ENCODE measurements at places on chromosomes 7 and 10.

DNA sequence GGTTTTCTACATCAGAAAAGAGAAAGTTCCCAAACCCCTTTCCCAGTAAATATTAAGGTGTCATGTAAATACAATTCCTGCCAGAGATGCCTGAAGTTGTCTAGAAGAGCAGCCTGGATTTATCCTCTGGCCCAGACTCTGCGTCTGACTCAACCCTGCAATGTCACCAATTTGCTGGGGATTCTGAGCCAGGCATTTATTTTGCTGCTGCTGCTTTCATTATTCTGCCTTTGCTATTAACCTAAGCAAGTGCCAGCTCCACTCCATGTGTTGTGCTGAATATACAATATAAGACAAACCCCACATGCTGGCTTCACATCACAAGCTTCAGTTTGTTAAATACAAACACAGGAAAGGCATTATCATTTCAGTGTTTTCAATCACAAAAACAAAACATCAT lies 59.1 kb downstream of the ELAPOR2 start:
- DNase-seq: no peak

GRCh38 chr7:54615537-54615936 lies 73.4 kb downstream of the VSTM2A start:
- no peak for DNase-seq

DNA sequence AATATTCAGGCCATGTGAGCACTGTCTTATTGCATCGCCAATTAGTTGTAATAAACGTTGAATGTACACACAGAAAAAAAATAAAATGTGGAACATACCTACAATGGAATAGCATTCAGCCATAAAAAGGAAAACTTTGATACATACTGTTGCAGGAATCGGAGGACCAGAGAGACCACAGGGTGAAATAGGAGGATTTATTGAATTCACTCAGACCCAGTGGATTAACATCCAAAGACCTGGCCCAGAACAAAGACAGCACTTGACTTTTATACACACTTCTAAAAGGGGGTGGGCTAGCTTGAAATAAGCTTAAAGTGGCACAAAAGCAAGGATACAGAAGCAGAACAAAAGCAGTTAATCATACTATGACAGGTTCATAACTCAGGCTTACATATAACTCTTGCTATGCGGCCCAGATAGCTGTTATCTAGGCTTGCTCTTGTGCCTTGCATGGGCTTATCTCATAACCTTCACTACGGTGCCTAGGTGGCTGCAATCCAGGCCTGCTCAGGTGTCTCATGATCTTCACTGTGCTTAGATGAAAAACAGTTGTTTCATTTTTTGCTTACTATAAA lies 292.2 kb upstream of the TAC1 start:
- no peak for DNase-seq

- DNase-seq: no peak
These were observed 6.5 kb upstream of the VWC2 start for GRCh38 chr7:49766966-49767365.

DNA sequence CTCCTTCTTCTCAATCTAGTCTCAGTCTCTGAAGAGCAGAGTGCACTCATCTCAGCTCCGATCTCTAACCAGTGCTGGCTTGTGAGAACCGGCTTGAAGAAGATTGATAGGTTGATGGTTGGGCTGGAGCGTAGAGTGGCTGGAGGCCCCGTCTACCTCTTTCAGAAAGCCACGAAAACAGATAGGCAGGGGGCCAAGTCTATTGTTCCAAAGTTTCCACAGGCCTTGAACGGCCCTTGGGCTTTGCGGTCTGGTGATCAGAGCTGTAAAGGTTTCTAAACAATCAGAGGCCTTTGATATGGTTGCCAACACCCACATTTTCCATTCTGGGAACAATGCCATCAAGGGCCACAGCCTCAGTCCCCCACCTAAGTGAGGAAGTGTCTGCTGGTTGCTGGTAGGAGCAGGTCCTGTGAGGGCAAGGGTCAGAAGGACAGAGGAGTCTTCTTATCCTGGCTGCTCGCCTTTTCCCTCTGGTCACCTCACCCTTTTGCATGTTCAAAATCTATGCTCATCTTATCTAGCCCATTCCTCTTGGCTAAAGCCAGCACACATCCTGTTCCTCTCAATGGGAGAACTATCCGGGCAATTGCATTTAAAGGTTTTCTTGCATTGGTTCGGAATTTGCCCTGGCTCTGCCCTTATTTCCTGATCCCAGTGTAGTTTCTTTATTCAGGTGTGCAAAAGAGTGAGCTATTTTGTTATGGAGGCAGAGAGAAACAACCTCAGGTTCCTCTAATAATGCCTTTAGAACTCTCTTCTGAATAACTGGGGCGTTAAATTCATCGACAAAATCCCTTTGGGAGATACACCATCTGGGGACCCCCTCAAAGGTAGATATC lies 70.3 kb upstream of the KMT2E start:
- DNase-seq: peak; percentile 79

GRCh38 chr7:149310113-149310836 lies 48.3 kb downstream of the ZNF783 start:
- no peak for DNase-seq
